ENCODE measurements at places on chromosomes 7 and 10.

- H3K4me1 ChIP-seq, result peaks cover 36% of the 10 kb centered on the region
- H3K27me3 ChIP-seq, result peaks cover 4% of the 10 kb centered on the region
Observed at GRCh38 chr10:77801474-77802161, 124.9 kb downstream of the DLG5 start.

DNA sequence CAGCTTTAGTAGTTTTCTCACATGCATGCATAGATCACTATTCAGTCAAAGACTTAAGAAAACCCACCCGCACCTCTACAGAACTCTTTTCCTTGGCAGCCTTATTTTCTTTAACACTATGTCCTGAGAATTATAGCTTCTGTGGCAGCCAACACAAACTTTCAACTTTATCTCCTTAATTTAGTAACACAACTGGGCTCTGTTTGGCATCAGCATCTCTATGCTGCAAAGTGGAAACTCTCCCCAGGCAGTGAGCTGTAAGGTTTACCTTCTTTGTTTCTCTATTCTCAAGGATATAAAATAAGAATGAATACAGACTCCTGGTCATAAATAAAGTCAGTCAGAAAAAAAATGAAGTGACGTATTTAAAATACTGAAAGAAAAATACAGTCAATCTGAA, 115.2 kb upstream of the PPP1R9A start:
- no peaks in the 10 kb centered on the region for H3K4me1 ChIP-seq
- no peak overlapping the region for H3K4me3 ChIP-seq
- H3K27me3 ChIP-seq, result no peaks in the 10 kb centered on the region
- ATAC-seq, result no peak
- no peak overlapping the region for H3K27ac ChIP-seq

DNA sequence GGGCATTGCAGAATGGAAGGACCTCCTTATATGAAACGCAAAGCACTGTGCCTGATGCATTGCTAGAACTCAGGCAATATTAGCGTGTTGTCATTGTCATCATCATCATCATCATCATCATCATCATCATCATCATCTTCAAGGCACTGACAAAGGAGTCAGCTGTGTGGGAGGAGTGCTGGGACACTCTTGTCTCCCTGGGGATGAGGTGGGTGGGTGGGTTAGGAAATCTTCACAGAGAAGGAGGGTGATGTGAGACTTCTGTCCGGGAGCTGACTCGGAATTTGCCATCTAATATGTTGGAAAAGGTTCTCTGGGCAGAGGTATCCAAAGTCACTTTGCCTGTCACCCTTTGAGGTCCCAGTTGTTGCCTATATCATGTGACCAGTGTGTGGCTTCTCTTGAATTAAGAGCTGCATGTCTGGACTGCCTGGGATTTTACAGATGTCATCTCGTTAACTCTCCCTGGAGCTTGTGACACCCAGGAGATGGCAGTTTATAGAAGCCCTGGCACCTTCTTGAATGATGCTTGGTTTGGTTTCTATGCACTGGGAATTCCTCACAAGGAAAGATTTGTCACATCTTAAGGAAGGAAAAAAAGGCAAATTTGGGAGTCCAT, 7.1 kb downstream of the HTRA1 start:
- no peaks in the 10 kb centered on the region for H3K36me3 ChIP-seq
- no peak for ATAC-seq
- no peak overlapping the region for H3K4me3 ChIP-seq
- peaks cover 26% of the 10 kb centered on the region for H3K27me3 ChIP-seq
- no peak overlapping the region for H3K27ac ChIP-seq
- H3K4me1 ChIP-seq, result no peaks in the 10 kb centered on the region

DNA sequence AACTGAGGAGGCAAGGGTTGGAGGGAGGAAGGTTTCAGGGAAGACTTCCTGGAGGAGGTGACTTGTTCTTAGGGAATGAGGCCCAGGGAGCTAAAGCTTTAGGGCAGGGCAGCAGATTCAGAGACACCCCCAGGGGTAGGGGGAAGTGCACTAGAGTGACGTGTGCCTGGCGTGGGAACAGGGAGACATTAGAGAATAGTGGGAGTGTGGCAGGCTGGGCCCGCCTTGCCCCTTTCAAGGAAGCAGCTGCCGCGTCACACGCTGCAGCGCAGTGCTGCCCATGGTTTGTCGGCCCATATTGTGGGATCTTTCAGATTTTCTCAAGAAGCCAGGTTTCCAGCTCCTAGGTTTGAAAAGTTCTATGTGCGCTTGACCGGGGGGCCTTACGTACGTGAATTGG, 139.4 kb downstream of the LHPP start:
- H3K4me3 ChIP-seq, result no peak overlapping the region
- no peak overlapping the region for H3K27ac ChIP-seq
- no peak for ATAC-seq
- no peaks in the 10 kb centered on the region for H3K36me3 ChIP-seq

DNA sequence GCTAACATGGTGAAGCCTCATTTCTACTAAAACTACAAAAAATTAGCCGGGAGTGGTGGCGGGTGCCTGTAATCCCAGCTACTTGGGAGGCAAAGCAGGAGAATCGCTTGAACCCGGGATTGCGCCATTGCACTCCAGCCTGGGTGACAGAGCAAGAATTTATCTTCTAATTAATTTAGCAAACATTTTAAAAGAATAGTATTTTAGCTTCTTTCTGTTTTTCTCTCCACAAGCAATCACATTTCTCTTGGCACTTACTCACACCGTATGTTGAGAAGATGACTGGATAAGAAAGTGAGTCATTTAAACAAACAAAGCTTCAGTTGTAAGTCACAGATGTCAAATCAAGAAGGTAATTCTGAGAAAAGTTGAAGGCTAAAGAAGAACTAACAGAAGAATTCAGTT, 264.0 kb downstream of the ARL4A start:
- no peaks in the 10 kb centered on the region for H3K27me3 ChIP-seq
- no peak overlapping the region for H3K27ac ChIP-seq
- H3K36me3 ChIP-seq, result no peaks in the 10 kb centered on the region
- no peaks in the 10 kb centered on the region for H3K4me1 ChIP-seq
- peak; percentile 38 for ATAC-seq
- no peak overlapping the region for H3K4me3 ChIP-seq

DNA sequence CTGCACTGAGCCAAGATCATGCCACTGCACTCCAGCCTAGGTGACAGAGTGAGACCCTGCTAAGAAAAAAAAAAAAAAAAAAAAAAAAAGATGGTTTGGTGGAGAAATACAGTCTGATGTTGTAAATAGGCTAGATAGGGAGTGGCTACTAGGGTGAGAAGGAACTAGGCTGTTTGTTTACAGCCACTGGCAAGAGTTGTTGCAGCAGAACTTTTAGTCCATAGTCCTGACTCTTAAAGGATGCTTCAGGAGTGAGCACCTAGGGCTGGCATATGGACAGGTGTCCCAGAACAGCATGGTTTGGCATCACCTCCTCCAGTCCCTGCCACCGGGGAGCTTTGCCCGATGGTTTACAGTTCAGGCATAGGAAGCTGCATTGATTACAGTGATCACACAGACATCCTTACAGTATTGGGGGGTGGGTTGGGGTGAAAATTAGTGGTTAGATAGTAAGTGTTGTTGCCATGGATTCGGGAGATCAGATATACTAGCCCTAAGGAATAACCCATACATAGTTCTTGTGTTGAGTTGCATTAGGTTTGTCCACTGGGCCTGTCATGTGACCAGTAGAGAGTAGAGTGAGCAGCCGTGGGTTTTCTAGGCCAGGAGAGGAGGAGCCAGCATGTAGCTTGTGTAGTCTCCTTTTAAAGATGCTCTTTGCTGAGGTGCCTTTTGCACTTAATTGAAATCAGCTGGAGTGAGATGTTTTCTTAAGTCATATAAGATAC, 35.9 kb downstream of the ZRANB1 start:
- H3K27ac ChIP-seq, result no peak overlapping the region
- H3K36me3 ChIP-seq, result peaks cover 90% of the 10 kb centered on the region
- H3K27me3 ChIP-seq, result no peaks in the 10 kb centered on the region
- H3K4me3 ChIP-seq, result no peak overlapping the region
- peaks cover 2% of the 10 kb centered on the region for H3K4me1 ChIP-seq

- H3K27me3 ChIP-seq, result peaks cover 8% of the 10 kb centered on the region
- no peaks in the 10 kb centered on the region for H3K4me1 ChIP-seq
- H3K36me3 ChIP-seq, result no peaks in the 10 kb centered on the region
- no peak overlapping the region for H3K4me3 ChIP-seq
- ATAC-seq, result no peak
Observed at GRCh38 chr10:85212526-85212925, 884.1 kb downstream of the CCSER2 start.

DNA sequence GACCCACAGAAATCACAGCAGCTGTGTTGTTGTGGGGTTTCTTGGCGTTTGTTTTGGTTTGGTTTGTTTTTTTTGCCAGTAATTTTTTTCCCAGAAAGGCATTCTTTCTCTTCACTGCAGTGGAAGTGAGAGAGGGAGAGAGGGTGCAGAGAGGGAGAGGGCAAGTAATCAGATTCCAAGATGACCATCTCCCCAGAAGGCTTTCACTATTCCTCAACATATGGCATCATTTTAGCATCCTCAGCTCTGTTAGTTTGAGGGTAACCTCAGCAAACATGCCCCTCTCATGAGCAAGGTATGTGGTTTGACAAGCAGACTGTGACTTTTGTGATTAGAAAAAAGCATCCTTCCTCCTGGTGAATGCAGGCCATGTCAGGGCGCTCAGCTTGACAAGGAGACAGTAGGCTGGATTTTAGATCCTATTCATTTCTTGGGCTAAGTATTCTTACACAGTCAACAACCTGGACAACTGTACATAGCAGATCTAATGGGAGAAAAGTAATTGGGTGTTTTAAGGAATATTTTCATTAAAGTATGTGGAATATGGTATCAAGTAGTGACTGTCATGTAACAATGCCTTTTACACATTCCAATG, 86.3 kb upstream of the PIK3CG start:
- H3K4me3 ChIP-seq, result no peak overlapping the region
- H3K36me3 ChIP-seq, result no peaks in the 10 kb centered on the region
- no peak for ATAC-seq
- no peaks in the 10 kb centered on the region for H3K27me3 ChIP-seq

- no peaks in the 10 kb centered on the region for H3K36me3 ChIP-seq
- ATAC-seq, result no peak
- no peak overlapping the region for H3K27ac ChIP-seq
Observed at GRCh38 chr7:29995652-29996051, 6.1 kb upstream of the SCRN1 start.

- no peak overlapping the region for H3K27ac ChIP-seq
- H3K36me3 ChIP-seq, result no peaks in the 10 kb centered on the region
- H3K4me3 ChIP-seq, result no peak overlapping the region
- no peaks in the 10 kb centered on the region for H3K27me3 ChIP-seq
- no peaks in the 10 kb centered on the region for H3K4me1 ChIP-seq
Observed at GRCh38 chr10:20457649-20458048, 439.5 kb downstream of the NEBL start.
